ENCODE measurements at places on chromosomes 7 and 10. TPM values are rescaled to one million over a fixed set of nuclear protein-coding genes. Genes with fewer than 3 reads are reported as not detected.

The ARF5 gene
- 116 TPM for total RNA-seq

The SEMA3D gene
- 6.5 TPM for total RNA-seq

The LYZL1 gene
- total RNA-seq: not detected

The VPS37D gene
- total RNA-seq: not detected

The TEX47 gene
- total RNA-seq: not detected

The CHCHD3 gene
- total RNA-seq: 57.9 TPM

The ZNF425 gene
- 1.1 TPM for total RNA-seq

The KIAA1549 gene
- 1.6 TPM for total RNA-seq

All from omental fat pad (tissue), 4 donors.